ENCODE measurements at places on chromosomes 16 and 17.
A peak's percentile ranks its signal among the peaks of the same experiment; 100 is the strongest.

DNA sequence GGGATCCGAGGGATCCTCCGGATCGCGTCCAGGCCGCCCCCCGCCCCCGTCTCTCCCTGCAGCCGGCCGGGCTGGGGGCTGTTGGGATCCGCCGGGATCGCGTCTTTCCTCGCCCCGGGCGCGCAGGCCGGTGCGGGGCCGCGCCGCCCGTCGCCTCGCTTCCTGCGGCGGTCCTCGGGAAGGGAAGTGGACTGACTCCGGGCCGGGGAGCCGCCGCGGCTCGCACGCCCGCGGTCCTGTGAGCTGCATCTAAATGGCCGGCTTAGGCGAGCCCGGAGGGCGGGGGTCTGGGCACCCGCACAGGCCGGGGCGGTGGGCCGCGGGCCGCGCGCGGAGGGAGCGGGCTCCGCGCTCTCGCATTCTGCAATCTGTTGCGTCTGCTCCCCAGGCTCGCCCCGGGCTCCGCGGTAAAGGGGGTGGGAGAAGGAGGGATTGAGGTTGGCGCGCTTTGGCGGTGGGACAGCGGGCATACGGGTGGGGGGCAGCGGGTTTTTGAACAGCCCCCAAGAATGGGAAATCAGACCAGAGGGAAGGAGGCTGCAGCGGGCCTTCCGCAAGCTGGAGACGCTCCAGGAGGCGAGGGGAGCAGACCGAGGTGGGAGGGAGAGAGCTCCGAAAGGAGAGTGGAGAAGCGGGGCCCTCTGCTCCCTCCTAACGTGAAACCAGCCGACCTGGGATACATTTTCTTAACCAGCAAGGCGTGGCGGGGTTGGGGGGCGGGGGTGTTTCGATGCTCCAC, 2.2 kb downstream of the TMEM132E start:
- no peak for DNase-seq

GRCh38 chr17:80296221-80296620, 35.6 kb downstream of the RNF213 start:
- DNase-seq, result no peak

GRCh38 chr16:50594308-50595260, 46.4 kb downstream of the NKD1 start:
- DNase-seq, result no peak

DNA sequence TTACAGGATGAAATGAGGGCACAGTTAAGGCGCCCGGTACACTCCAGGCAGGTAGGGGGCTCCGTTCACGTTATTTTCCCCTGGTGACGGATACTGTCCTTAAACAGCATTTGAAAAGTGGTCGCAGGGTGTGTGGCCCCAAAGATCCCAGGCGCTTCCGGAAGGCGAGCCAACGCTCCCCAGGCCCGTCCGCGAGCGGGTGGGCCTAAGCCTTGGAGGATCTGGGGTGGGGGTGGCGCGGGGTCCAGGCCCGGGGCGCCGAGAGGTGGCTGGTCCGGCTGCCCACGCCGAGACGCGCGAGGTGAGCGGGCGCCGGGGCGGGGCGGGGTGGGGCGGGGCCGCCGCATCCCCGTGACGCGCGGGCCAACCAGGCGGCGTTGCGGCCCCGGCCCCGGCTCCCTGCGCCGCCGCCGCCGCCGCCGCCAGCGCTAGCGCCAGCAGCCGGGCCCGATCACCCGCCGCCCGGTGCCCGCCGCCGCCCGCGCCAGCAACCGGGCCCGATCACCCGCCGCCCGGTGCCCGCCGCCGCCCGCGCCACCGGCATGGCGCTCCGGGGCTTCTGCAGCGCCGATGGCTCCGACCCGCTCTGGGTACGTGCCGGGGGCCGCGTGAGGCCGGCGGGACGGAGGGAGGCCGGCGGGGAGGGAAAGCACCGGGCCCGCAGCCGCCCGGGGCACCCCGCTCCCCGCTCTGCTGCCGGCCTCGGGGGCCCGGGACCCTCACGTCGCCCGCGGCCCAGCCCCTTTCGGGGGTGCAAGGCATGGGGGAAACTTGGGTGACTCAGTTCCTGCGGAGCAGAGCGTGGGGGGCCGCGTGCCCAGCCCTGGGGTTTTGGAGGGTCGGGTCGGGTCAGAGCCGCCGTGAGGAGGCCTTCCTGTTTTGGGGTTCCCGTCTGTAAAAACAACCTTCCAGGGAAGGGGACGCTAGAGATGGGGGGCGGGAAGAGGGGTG, at the start of gene ABCC1:
TSS of gene ABCC1 (plus strand) at position 407 of the 951 bp plus-strand sequence. CDS start at position 543, 136 bp downstream.
- DNase-seq, result peak; percentile 58

DNA sequence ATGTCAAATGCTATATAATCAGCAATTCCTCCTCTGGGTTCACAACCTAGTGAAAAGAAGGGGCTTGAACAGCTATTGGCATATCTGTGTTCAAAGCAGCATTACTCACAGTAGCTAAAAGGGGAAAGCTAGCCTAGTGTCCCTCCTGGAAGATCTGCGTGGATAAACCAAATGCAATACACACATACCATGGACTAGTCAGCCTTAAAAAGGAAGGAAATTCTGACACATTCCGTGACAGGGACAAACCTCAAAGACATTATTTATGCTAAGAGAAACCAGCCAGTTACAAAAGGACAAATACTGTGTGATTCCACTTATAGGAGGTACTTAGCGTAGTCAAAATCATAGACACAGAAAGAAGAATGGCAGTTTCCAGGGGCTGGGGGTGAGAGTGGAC, 90.1 kb downstream of the XYLT1 start:
- no peak for DNase-seq
